Kidney epithelial cell (primary cell): ENCODE measurements at places on chromosomes 16 and 17. TPM values are rescaled to one million over a fixed set of nuclear protein-coding genes. Genes with fewer than 3 reads are reported as not detected.

- peak; percentile 63 for DNase-seq
Observed at GRCh38 chr17:3558603-3559269, 1.1 kb upstream of the TRPV3 start.

Gene EPN3
- total RNA-seq = 0.62 and 0.84 TPM in 2 replicates

Gene EPN2
- total RNA-seq = 13.7 and 18.8 TPM in 2 replicates

Gene FNDC8
- total RNA-seq = not detected in 2 replicates

Gene PPP4C
- total RNA-seq = 126 and 139 TPM in 2 replicates

Gene CACNG5
- not detected in 2 replicates for total RNA-seq

DNA sequence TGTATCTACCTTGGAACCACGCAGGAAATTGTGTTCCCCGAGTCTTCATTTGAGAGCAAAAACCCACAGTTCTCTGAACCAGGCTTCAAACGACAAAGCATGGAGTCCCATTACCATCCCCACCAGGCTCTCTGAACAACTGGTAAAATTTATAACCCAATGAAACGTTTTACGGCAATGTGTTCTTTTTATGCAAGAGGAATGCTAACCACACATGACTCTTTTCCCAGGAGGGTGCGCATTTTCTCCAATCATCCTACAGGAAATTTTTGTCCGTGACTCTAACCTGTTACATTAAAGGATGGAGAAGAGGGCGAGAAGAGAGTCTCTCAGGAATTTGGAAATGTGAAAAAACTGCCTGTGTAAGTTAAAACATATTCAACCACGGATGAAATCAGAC is 17.8 kb downstream of the STX8 start:
- no peak for DNase-seq

DNA sequence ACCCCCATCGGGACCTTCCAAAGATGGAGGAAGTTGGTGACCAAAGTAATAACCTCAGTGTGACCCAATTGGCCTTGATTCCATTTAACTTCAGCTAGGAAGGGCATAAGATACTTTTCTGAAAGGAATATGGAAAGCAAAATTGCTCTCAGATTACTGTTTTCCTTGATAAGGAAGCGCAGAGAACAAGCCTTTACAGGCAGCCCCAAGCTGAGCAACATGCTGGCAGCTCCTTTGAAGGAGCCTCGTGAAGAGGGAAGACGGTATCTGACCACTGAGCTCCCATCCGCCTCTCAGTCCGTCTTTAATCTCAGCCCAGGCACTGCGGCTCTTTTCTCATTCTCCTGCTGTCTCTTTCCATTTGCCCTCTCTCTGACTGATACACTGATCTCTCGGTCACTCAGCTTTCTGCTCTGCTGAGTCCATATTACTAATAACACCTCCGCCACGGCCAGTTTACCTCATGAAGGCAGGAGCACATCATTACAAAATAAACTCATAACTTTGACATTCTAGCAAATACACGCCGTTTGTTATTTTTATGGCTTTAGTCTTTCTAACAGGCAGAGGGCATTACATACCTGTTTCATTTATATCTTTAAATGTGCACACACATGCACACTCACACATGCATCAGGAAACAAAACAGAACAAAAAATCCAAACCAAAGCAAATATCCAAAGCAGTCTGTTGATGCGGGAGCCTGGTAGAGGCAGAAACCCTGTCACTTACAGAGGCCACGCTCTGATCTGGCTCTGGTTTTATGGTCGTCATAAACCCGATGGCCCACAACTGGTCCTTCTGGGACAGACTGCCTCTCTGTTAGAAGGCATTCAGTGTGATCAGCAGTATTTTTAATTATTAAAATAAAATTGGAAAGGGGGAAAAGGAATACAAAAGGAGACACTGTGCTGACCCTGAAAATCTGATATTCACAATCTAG is 183.2 kb downstream of the AATF start:
- DNase-seq = no peak

DNA sequence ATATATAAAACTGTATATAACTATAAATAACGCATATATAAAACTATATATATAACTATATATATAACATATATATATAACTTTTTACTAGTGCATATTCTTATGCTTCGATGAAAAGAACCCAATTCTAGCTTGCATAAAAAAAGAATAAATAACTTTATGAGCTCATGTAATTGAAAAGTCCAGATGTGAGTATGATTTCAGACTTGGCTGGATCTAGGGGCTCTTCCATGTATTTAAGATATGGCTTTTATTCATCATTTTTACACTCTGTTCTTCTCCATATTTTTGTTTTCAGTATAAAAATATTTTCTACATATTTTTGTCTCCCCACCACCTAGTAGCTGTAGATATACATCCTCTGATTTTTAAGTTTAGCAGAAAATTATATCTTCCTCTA is 417.5 kb downstream of the CDH11 start:
- no peak for DNase-seq

- DNase-seq = no peak
Observed at GRCh38 chr17:6667516-6667915, 16.0 kb downstream of the C17orf100 start.

- DNase-seq = no peak
Observed at GRCh38 chr17:28953444-28954118, 2.3 kb upstream of the PHF12 start.

- no peak for DNase-seq
Observed at GRCh38 chr16:87534030-87534653, 41.3 kb upstream of the ZCCHC14 start.

DNA sequence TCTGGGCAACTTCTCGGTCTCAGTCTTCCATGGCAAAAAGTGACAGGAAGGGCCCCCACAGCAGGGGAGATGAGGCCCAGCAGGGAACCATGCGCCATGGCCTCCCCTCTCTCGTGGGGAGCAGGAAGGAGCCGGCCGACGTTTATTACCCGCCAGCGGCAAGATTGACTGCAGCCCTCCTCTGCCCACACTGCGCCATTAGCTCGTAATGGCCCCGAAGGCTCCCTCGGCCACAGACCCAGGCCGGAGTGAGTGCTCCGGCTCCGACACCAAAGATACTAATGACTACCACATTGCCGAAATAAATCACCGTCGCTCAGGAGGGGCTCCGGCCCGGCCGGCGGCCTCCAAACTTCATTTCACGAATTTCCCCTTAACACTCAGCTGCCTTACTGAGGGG is 226.9 kb downstream of the C16orf78 start:
- DNase-seq = no peak

- no peak for DNase-seq
Observed at GRCh38 chr16:19874851-19875546, 9.6 kb downstream of the GPRC5B start.

Gene P2RX5
- 6.0 and 8.4 TPM in 2 replicates for total RNA-seq

DNA sequence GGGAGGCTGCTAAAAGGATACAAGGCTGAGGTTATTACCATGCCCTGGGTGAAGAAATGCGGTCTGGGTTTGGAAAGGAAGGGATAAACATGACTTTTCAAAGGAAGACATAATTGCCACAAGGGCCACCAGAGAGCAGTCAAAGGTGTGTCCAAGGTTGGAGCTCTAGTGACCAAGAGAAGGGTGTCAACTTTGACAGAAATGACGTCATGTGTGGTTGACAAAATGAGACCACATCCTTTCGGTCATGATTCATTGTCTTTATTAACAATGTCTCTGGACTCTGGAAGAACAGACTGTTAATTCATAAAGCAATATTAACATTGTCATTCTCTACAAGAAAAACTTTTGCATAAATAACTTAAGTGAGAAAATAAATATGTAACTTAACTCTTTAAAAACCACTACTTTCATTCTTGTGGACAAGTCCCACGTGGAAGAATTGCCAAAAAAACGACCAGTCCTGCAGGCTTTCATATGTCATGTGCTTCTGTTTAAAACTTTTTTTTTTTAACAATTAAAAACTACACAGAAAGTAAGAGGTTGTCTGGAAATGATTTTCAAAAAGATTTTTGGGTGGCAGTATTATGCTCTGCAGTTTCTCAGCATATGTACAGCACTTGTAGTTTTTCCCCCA is 5.0 kb downstream of the SOST start:
- no peak for DNase-seq

- no peak for DNase-seq
Observed at GRCh38 chr17:79852748-79853147, 13.5 kb upstream of the CBX4 start.

Gene KRT33B
- total RNA-seq = 0.17 TPM in 1 of 2 replicates, not detected in the other

- DNase-seq = no peak
Observed at GRCh38 chr17:38717139-38717745, 12.2 kb downstream of the MLLT6 start.

GRCh38 chr17:30824356-30825145 is at the start of gene CRLF3:
Gene CRLF3 (minus strand): TSS chr17:30824692. CDS start chr17:30824651, 41 bp downstream.
- peak; percentile 57 for DNase-seq

DNA sequence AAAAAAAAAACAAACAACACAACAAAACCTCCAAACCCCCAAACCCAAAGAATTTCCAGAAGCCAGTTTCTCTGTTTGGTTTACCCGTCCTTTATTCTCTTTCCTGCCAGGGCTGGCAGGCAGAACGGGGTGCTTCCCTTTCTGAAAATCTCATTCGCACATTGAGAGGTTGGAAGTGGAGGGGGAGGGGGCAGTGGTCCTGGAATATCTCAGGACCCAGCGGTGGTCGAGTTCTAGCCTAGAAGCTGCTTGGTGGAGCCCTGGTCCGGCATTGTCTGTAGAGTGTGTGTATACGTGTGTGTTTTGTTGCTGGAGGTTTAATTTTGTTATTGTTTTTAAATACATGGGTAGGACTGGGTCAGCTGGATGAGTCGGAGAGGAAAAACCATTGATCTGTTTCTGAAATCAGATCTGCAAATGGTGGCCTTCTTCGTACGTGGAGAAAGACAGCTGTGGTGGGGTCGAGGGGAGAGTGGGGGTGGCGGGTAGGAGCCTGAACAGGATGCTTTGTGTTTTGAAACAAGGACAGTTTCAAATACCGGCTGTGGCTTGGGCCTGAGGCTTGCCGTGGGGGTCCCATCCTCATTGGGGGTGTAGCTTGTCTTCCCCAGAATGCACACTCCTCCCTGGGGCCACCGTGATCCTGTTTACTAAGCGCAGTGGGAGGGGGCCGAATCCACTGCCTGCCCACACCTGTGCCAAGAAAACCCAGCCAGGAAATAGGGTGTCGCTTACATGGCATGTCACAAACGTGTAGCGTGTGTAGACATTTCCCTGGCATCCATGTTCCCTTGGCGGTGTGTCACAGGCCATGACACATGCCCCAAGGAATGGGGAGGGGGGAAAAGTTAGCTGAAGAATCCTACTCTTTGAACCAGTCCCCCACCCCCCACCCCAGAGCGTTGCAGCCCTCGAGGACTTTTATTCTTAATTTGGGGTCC is 1.6 kb downstream of the CMIP start:
- no peak for DNase-seq

GRCh38 chr17:62064029-62064790 is 868 bp downstream of the MED13 start:
- no peak for DNase-seq

DNA sequence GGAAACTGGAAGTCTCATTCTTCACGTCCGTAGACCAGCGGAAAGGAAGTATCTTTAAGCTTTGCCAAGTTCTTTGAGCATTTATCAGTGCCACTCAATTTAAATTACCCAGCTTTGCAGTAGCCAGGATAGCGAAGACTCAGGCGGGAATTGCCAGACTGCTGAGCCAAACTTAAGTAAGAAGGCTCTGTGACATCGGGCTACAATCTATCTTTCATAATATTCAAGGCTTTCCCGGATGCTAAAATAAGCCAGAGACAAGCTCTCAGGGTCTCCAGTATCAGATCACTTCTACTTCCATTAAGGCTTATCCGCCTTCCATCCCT is 436 bp upstream of the BRIP1 start:
- DNase-seq = no peak

DNA sequence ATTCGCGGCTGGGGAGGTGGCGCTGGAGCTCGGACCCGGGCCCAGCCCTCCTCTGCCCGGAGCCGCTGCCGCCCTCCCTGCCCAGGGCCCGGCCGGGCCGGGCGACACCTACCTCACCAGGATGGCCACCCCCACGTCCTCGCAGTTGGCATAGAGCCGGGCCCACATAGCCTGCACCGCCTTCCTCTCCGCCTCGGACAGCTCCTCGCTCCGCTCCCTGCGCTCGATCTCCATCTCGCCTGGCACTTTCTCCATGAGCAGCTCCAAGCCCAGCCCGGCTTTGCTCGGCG is 276 bp downstream of the CYGB start:
- no peak for DNase-seq

DNA sequence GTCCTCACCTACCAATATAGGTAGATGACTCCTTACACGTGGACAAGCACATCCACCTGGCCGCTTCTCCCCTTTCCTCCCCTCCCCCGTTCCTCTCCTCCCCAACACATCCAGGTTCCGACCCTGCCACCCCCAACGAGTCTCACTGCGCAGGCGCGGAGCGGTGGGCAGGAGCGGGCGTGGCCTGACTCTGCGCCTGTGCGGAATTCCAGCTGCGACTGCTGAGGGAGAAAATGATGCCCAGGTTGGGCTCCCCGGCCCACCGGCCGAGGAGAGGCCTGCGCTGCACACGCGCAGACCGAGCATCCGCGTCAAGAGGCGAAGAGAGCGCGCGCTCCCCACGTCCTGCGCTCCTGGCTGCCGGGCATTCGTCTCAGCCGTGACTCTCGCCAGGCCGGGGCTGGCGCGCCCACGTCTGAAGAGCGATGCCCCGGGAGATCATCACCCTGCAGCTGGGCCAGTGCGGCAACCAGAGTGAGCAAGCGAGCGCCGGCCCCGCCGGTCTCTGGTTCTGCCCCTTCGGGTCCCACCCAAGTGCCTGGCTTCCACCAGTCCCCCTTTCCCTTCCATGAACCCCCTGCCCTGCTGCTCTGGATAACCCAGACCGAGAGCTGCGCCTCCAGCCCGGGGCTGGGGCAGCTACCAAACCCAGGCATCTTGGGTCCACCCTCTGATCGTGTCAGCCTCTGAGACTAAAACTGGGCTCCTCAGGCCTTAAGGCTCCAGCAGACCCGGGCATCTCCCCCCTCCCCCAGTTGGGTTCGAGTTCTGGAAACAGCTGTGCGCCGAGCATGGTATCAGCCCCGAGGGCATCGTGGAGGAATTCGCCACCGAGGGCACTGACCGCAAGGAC is at the start of gene TUBG2:
TUBG2 (plus strand) TSS at position 206 of the 853 bp plus-strand sequence; CDS start at position 426, 220 bp downstream.
- DNase-seq = no peak

DNA sequence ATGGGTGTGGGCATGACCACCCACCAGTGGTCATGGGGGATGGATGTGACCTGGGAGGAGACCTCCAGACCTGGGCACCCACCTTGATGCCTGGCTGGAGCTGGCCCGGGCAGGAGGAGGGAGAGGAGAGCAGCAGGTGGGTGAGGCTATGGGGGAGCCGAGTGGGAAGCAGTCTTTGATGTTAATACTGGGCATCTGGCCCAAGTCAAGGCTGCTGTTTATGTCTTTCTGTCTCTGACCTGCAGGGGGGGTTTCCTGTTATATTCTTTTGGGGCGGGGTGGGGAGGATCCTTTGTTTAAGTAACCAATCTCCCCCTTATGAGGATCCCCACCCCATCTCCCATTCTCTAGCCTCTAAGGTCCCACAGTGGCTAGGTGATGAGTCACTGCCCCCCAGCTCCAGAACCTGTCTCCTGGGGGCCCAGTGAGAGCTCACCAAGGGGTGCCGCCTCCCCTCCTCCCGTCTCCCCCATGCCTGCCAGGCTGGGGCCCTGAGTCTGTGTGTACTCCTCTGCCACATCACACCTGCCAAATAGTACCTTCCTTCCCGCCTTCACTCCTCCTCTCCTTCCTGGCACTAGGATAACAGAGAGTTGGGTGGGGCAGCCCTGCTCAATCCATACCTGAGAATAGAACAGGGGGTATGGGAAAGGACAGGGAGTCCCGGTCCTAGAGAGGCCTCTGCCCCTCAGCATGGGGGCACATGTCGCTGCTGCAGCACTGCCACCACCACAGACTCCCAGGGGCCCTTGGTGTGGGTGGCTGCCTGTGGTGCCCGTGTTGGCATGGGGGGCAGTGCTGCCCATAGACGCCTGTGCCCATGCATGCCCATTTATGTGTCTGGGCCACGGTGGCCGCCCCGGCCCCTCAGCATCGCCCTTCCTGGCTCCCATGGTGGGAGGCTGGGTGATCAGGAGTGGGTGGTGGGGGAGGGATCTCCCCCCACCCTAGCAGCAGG is 7.3 kb downstream of the THRA start:
- DNase-seq = no peak

Gene CSF3
- total RNA-seq = not detected in 2 replicates
